ENCODE measurements at places on chromosomes 6 and 20.
A peak's percentile ranks its signal among the peaks of the same experiment; 100 is the strongest.

- no peak for DNase-seq
Measured at GRCh38 chr20:59813948-59814839, 119.2 kb downstream of the SYCP2 start.

- no peak for DNase-seq
Measured at GRCh38 chr20:13220194-13220903, 725 bp upstream of the ISM1 start.

GRCh38 chr20:51238675-51239305 lies 215.9 kb upstream of the KCNG1 start:
- DNase-seq: no peak

- DNase-seq: no peak
Measured at GRCh38 chr6:147158881-147159280, 45.3 kb upstream of the STXBP5 start.

- DNase-seq: no peak
Measured at GRCh38 chr6:64477391-64477790, 841.8 kb downstream of the PHF3 start.

GRCh38 chr20:16803965-16804792 lies 56.0 kb downstream of the OTOR start:
- no peak for DNase-seq

DNA sequence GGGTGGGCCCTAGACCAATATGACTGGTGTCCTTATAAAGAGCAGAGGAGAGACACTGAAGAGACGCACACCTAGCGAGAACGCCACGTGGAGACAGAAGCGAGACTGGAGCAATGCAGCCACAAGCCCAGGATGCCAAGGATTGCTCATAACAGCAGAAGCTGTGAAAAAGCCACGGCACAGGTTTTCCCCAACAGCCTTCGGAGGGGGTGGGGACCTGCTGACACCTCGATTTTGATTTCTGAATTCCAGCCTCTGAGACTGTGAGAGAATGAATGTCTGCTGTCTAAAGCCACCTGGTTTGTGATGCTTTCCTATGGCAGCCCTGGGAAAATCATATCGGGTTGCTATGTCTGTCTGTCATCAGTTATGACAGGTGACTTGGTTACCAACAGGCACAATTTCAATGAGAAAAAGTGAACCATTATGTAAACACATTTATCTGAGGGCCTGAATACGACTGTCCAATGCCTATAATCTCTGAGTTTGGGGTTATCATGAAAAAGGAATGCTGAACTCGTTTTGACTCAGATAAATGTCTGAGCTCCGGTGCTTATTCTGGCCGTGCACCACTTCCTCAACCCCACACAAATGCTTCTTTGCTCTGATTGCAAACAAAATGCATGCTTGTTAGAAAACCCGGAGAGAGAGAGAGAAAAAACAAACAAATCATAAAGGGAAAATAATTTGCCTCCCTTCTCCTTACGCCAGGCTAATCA lies 769.7 kb downstream of the PTPRT start:
- DNase-seq: no peak

DNA sequence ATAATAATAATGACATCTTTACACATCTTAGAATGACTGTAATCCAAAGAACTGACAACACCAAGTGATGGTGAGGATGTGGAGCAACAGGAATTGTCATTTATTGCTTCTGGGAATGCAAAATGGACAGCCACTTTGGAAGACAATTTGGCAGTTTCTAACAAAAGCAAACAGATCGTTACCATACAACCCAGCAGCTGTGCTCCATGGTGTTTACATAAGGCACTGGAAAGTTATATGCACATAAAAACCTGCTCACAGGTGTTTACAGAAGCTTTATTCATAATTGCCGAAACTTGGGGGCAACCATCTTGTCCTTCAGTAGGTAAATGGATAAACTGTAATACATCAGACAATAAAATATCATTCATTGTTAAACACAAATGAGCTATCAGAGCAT lies 18.3 kb upstream of the ASF1A start:
- no peak for DNase-seq

GRCh38 chr6:22231050-22231449 lies 65.8 kb downstream of the PRL start:
- no peak for DNase-seq

DNA sequence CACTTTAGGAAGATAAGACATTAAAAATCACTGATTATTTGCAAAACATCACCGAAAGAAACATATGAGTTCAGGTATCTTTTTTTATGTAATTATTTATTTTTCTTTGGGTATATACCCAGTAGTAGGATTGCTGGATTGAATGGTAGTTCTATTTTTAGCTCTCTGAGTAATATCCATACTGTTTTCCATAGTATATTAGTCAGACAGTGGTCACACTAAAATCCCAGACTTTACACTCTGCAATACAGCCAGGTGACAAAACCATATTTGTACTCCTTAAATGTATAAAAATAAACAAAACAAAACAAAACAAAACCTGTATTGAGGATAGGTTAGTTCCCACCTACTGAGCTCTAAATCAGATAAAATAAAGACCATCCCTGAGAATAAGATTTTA lies 1024.3 kb upstream of the EYS start:
- no peak for DNase-seq

DNA sequence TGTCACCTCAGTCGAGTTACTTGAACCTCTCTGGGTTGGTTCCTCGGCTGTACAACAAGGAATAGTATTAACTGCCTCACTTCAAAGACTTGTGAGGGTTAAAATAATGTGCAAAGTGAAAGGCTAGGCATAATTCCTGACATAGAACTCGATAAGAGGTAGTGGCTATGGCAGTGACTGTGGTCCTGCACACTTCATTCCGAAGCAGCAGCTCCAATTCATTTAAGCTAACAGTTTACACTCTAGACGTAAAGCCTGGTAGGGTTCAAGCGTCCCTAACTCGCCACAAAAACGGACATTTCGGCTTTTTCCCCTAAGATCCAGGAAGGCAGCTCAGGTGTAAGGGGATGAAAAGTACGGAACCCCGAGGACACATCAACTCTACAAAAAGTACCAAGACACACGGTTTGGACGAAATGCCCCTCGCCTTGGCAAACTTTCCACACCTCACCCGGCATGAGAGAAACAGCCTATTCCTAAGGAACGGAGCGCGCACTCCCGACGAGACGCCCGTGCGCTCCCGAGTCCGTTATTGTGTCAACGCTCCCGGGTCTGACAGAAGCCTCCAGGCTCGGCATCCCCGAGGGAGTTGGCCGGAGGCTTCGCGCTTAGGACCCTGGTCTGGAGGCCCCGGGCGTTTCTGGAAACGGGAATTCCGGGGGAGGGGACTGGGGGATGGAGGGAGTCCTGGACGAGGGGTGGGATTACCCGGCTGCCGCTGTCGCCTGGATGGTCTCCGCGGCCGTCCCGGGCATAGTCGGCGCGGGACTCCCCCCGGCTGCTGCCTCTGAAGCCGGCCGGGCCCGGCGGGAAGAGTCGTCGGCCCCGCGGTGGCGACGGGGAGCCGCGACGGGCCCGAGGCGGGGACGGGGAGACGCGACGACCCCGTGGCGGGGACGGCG lies 937 bp downstream of the ZNF318 start:
- DNase-seq: no peak

DNA sequence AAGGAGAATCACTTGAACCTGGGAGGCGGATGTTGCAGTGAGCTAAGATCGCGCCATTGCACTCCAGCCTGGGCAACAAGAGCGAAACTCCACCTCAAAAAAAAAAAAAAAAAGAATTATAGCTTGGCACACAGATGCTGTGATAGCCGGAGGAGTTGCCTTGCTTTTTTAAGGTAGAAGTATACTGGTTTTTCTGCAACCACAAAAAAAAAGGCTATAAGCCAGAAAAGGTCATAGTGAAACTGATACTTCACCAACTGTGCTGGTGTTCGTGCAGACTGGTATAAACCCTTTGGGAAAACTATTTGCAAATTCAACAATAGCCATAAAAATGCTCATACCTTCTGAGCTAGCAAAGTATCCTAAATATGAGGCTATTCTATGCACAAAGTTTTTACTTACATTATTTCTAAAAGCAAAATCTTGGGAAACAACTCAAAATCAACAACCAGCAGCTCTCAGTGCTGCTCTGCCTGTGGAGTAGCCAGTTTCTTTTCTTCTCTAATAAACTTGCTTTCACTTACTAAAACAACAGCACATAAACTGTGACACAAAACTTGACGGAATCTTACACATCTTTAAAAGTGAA lies 44.0 kb downstream of the B4GALT5 start:
- no peak for DNase-seq

- no peak for DNase-seq
Measured at GRCh38 chr6:38610050-38610625, 29.6 kb downstream of the BTBD9 start.

DNA sequence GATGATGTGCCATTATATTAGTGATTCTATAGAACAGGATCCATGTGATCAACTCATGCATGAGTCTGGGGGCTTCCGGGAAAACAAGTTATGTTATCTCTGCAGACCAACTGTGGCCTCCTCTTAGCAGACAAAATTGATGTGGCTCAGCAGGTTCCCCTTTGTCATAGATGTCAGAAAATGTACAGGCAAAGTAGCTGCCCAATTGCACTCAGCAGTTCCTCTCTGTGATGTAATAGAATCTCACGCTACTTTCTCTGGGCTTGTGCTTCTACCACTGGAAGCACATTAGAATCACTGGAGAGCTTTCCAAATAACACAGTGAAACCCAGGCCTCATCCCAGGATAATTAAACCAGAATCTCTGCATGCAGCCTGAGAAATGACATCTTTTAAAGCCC lies 253.1 kb downstream of the SLC24A3 start:
- no peak for DNase-seq

GRCh38 chr20:59783641-59784010 lies 149.8 kb downstream of the SYCP2 start:
- DNase-seq: no peak

- no peak for DNase-seq
Measured at GRCh38 chr6:108677894-108678293, 117.2 kb downstream of the FOXO3 start.

DNA sequence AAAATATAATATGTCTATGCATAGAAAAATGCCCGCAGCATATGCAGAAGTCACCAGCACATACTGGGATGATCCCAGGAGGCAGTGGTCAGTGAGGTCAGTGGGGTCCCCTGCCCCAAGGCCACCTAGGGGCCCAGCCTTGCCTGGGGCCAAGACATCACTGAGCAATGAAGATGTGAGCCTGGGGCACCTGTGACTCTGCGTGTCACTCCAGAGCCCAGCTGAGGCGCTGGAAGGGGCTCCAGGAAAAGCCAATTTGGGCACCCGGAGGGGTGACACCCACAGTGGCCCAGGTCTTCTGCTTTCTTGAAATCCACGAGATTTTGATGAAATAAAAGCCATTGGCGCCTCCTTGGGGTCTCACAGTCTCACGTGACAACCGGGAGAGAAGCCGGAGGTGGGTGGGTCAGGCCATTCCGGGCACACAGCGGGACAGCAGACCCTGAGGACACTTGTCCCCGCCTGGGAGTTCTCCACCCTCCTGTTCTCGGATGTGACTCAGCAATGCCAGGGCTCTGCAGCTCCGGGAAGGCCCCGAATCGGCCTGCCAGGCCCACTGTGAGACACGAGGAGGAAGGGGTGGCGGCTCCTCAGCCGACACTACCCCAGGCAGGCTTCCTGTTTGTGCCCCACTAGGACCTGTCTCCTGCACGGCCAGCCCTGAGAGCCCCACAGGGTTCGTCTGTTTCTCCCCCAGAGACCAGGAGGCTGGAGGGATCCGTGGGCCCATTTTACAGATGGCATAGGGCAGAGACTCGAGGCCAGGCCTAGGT lies 24.4 kb upstream of the SLCO4A1 start:
- DNase-seq: peak; percentile 57

- DNase-seq: no peak
Measured at GRCh38 chr6:147127587-147127986, 76.6 kb upstream of the STXBP5 start.

GRCh38 chr6:43679057-43679456 lies 8.5 kb downstream of the MRPS18A start:
- no peak for DNase-seq

- no peak for DNase-seq
Measured at GRCh38 chr20:34385464-34385863, 22.4 kb downstream of the ITCH start.

GRCh38 chr20:10330071-10330470 lies 104.0 kb downstream of the MKKS start:
- no peak for DNase-seq

- no peak for DNase-seq
Measured at GRCh38 chr20:18314786-18315406, 26.6 kb downstream of the ZNF133 start.

- DNase-seq: no peak
Measured at GRCh38 chr20:19314621-19315020, 102.2 kb downstream of the SLC24A3 start.

DNA sequence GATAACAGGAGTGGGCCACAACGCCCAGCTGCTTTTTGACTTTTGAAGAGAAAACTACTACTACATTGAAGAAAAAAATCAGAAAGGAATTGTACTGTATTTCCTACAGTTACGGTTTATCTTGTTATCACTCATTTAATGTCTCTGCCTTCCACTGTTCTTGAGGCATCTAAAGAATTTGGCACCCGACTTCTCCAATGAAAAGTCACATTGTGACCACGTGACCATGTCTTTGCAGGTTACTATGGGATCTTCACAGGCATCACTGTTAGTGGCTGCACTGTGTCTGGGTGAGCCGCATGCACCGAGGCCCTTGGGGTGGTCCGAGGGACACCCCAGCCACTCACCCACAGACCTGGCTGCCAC lies 26.8 kb downstream of the RRBP1 start:
- DNase-seq: no peak

- DNase-seq: no peak
Measured at GRCh38 chr20:58995461-58996225, 11.4 kb downstream of the CTSZ start.

DNA sequence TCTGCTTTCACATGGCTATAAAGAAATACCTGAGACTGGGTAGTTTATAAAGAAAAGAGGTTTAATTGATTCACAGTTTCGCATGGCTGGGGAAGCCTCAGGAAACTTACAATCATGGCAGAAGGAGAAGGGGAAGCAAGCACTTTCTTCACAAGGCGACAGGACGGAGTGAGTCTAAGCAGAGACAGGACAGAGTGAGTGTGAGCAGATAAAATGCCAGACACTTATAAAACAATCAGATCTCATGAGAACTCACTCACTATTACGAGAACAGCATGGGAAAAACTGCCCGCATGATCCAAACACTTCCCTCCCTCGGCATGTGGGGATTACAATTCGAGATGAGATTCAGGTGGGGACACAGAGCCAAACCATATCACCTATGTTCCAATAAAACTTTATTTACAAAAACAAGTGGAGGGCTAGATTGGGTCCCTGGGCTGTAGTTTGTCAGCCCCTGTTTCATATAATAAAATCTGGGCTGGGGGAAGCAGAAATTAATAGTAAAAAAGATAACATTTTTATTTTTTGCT lies 37.1 kb upstream of the CTAGE9 start:
- no peak for DNase-seq
